ENCODE measurements at places on chromosomes 13 and 19. TPM values are rescaled to one million over a fixed set of nuclear protein-coding genes. Genes with fewer than 3 reads are reported as not detected.

Gene ZNF98
- total RNA-seq = 0.50 TPM

GRCh38 chr19:45150751-45151281, 10.0 kb downstream of the NKPD1 start:
- no peak for DNase-seq

Gene TSSK6
- 0.50 TPM for total RNA-seq

- no peak for DNase-seq
These were observed 1632.0 kb downstream of the PCDH9 start for GRCh38 chr13:65597839-65598818.

DNA sequence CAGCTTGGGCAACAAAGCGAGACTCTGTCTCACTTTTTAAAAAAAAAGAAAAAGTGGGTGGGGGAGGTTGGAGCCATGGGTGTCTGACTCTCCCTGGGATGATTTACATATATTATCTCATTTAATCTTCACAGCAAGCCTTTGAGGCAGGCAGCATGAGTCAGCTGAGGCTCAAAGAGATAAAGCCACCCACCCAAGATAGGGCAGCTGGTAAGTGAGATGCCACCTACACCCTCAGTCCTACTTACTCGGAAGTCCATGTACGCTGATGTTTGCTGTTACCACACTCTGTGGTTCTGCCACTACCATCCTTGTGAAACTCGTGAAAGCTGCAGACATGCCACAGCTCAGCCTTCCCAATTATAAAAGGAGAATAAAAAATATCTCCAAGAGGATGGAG, 142.0 kb upstream of the TSHZ3 start:
- DNase-seq = no peak

DNA sequence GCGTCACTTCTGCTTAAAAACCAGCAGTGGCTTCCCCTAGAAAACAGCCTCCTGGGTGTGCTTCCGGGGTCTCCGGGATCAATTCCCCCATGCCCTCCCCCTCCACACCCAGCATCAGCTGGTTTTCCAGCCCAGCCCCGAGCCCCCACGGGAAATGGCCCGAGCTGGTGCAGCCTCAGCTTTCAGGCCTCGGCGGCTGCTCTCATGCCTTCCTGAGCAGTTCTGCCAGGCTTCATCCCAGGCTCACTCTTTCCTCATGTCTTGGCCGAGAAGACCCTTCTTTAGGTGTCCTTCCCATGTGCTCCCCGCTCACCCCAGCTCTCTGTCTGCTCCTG, 103.1 kb upstream of the RNF113B start:
- no peak for DNase-seq

Gene PGLYRP2
- total RNA-seq = not detected

Gene AP1M2
- 0.55 TPM for total RNA-seq

Gene ATP1A3
- 235 TPM for total RNA-seq

- no peak for DNase-seq
These were observed 202.0 kb upstream of the IPO5 start for GRCh38 chr13:97751477-97751876.
